Stimulated activated CD4-positive, alpha-beta T cell treated with anti-CD3 and anti-CD28 coated beads, TNF-alpha, amount 100 ng/mL, for 1 hour (primary cell): ENCODE measurements at places on chromosomes 2 and 18.

DNA sequence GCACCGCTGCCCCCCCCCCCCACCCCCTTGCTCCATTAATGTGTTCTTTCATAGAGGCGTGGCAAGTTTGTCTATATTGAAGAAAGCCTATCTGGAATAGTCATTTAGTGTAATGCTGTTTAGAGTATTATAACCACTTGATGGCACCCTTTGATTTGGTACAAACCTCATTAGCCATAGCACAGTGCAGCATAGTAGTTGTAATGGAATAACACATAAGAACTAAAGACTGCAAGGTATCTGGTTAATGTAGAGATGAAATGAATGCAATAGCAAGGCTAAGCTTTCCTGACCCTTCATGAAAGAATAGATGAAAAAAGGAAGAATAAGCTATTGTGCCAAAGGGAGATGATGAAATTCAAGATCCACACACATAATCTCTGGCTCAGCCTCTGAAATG, 81.9 kb downstream of the EHBP1 start:
- DNase-seq: no peak

DNA sequence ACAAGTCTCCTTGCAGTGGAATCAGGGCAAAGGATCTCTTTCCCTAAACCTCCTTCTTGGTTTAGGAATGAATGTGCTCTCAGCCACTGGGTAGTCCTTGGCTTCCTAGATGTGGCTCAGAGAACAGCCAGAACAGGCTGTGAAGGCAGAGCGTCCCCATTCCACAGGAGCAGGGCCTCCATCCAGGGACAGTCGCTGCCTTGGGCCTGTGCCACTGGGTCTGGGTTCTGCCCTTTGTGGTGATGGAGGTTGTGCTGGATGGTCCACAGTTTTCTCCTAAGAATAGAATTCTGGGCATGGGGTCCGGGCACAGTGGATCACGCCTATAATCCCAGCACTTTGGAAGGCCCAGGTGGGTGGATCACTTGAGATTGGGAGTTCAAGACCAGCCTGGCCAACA, 516.5 kb upstream of the RAB6C start:
- DNase-seq: no peak

DNA sequence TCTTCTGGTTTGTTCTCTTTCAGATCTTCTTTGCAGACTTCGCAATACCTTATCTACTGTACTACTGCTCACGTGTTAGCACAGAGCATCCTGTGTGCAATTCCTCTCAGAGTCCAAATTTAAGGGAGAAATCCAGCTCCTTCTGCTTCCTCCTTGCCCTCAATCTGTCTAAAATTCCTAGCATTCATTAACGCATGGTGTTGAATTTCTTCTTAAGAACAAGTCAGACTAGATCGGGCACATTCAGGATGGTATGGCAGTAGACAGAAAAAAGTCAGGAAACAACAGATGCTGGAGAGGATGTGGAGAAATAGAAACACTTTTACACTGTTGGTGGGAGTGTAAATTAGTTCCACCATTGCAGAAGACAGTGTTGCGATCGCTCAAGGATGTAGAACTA, 206.1 kb upstream of the CDH7 start:
- DNase-seq: no peak

- DNase-seq: no peak
Observed at GRCh38 chr18:5512176-5512575, 31.6 kb downstream of the EPB41L3 start.

GRCh38 chr2:105671156-105671555, 73.6 kb upstream of the NCK2 start:
- no peak for DNase-seq

- no peak for DNase-seq
Observed at GRCh38 chr2:191228861-191229260, 16.3 kb upstream of the MYO1B start.

- DNase-seq: no peak
Observed at GRCh38 chr2:2484301-2484700, 153.2 kb upstream of the MYT1L start.

GRCh38 chr2:195533771-195534642, 123.0 kb upstream of the SLC39A10 start:
- DNase-seq: peak; percentile 10

- no peak for DNase-seq
Observed at GRCh38 chr2:68193144-68193543, 35.5 kb downstream of the PNO1 start.

DNA sequence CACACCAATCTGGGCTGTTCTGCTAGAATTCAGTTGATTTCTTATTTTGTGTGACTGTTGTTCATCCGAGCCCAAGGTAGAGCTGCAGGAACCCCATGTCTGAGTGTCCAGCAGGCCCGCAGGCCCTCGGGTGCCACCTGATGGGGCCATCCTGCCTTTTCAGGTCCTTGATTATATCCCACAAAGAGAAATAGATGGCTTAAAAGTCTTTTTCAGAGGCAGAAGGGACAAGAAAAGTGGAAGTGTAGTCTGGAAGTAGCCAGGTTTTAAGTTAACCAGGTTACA, 52.2 kb downstream of the AGAP1 start:
- DNase-seq: no peak

DNA sequence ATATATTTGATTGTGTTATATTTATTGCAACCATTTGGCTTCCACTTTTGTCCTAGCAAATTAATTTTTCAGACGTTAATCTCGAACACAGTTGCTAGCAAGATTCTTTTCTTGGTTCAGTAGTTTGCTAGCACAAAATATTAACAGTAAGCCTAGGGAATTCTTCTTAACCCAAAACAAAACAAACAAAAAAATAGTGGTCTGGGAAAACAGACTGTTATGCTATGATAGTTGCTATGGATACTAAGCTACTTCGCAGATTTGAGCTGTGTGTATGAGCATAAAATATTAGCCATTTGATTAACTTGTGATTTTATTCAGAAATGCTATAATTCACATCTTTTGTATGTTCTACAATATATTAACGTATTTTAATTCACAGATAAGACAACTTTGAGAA, 541.5 kb upstream of the NETO1 start:
- DNase-seq: no peak

- no peak for DNase-seq
Observed at GRCh38 chr2:216887138-216887537, 27.3 kb upstream of the TNP1 start.

GRCh38 chr2:213022987-213023386, 128.4 kb downstream of the IKZF2 start:
- DNase-seq: no peak

- no peak for DNase-seq
Observed at GRCh38 chr2:217469203-217469810, 533.5 kb downstream of the TNS1 start.

GRCh38 chr2:141653184-141653583, 477.6 kb downstream of the LRP1B start:
- no peak for DNase-seq

DNA sequence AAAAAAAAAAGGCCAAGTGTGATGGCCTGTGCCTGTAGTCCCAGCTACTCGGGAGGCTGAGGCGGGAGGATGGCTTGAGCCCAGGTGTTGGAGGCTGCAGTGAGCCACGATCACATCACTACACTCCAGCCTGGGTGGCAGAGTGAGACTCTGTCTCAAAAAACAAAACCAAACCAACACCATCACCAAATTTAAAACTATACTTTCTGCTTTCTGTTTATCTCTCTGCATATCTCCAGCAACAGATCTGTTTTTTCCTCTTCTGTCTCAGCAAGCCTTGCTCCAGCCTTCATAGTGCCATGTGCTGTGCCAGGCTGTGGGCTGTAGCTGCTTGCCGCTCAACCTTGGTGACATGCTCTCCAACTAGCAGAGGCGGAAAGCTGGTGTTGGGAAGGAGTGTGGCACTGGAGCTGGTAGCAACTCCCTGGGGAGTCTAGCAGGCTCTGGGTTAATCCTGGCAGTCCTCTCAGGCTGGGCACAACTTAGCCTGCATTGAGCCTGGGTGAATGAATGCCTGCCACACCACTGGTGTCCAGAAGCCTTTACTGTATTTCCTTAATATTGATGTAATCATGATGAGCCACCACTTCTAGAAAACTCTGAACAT, 204.1 kb downstream of the LDLRAD4 start:
- DNase-seq: no peak

DNA sequence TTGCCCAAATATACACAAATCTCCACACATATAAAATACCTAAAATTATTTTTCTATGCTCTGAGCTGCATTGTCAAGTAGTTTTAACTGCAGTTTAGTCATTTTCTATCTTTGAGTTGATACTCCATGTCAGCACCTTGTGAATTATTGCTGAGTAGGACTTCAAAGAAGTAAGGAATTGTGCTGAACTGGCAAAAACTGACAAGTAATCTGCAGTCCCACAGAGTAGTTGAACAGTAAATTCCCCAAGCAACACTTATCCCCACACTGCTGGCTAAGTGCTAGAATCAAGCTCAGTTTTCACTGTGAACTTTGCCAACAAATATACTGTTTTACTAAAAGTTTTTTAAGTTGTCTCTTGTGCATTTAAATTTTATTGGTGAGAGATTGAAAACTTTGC, 141.8 kb upstream of the ST6GAL2 start:
- no peak for DNase-seq

- no peak for DNase-seq
Observed at GRCh38 chr2:45843136-45843535, 191.7 kb downstream of the PRKCE start.

GRCh38 chr2:63040586-63040985, 10.0 kb upstream of the OTX1 start:
- no peak for DNase-seq

- DNase-seq: no peak
Observed at GRCh38 chr2:28318462-28319117, 74.1 kb upstream of the FOSL2 start.

DNA sequence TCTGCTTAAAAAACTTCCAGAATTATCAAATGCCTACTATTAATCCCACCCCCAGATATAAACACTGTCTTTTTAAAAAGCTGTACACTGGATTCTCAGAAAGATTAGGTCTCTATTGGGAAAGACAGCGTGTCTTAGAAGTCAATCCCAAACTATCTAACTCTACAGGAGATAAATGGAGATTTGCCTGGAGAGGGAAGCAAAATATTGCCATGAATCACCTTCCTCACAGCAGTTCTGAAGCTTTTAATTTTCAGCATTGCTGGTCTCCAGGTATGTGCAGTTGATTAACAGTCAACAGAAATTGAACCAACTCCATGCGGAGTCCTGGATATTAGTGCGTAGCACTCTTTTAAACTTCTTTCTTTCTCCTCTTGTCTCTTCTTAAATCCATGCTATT, 122.2 kb downstream of the DSC3 start:
- DNase-seq: no peak

DNA sequence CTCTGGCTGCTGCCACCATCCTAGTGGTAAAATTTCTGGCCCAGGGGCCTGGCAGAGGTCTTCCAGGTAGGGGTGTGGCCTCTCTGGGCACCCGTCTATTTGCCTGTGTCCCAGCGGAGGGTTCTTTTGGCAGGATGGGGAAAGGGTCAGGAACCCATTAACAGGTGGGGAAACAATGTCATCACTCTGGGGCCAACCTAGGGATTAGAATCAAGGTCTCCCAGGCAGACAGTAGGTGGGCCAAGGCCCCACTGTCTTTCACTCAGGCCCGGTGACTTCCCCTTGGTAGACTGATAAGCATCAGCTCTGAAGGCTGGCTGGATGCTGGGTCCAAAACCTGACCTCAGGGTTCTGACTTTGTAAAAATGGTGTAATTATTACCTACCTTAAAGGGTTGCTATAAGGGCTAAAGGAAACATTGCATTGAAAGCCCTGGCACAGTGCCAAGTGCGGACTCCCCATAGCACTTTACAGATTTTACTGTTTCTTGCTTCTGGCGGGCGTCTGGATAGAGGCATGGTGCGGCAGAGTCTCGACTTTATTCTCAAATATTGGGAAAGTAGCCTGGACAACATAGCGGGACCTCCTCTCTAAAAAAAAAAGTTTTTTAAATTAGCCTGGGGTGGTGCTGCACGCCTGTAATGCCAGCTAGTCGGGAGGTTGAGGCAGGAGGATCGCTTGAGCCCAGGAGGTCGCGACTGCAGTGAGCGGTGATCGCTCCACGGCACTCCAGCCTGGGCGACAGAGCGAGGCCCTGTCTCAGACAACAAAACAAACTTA, 2.2 kb downstream of the LBX2 start:
- no peak for DNase-seq

DNA sequence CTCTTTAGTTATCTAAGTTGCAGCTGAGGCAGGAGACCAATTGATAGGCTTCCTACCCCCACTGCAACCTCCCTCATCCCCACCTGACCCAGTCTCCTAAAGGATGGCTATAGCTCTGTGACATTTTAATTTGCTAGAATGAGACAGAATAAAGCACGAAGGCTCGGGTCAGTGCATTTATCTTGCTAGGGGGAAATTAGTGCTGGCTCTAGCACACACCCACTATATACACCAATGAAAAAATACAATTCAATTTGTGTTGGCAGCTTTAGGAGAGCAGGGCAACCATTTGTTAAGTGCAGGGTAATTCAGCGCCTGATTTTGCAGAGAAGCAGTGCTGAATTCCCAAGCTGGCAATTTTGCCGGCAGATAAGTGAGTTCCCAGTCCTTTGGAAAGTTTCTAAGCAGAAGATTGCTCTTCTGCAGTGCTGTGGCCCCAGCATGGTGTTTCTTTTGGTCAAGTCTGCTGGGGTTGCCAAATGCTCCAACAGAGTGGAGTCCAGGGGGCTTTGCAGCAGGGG, 346.0 kb downstream of the ALK start:
- DNase-seq: no peak

DNA sequence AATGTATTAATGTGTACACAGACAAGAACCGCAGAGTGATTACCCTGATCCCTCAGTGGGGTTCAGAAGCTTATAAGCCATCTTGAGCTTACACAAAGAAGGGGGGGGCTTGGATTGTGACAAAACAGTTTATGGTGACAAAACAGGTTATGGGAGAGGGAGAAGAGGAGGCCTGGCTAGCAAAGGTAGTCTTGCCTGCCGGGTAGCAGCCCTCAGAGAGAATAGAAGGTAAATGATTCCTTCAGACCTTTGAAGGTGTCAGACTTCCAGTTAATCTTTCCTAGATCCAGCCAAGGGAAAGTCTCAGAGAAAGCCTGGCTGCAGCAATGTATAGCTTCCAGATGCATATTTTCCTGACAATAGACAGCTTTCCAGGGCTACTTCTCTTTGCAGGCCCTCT, 44.6 kb upstream of the RAPH1 start:
- DNase-seq: no peak

- DNase-seq: no peak
Observed at GRCh38 chr18:77065221-77065981, 67.2 kb downstream of the MBP start.

GRCh38 chr2:160970052-160970965, 189.9 kb upstream of the TANK start:
- no peak for DNase-seq

DNA sequence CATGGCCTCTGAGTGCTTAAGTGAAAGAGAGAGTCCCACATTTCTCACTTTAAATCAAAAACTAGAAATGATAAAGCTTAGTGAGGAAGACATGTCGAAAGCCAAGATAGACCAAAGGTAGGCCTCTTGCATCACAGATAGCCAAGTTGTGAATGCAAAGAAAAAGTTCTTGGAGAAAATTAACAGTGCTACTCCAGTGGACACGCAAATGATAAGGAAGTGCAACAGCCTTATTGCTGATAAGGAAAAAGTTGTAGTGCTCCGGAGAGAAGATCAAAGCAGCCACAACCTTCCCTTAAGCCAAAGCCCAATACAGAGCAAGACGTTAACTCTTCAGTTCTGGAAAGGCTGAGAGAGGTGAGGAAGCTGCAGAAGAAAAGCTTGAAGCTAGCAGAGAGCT, 32.1 kb downstream of the PSMD1 start:
- DNase-seq: no peak
